GM12892 (cell line): ENCODE measurements at places on chromosomes 3 and 15.
A peak's percentile ranks its signal among the peaks of the same experiment; 100 is the strongest.

GRCh38 chr3:49004352-49005302, 2.6 kb upstream of the WDR6 start:
- DNase-seq: no peak

- no peak for DNase-seq
Observed at GRCh38 chr3:86257955-86258641, 732.9 kb downstream of the VGLL3 start.

- no peak for DNase-seq
Observed at GRCh38 chr3:130950124-130950523, 56.2 kb downstream of the ATP2C1 start.

- no peak for DNase-seq
Observed at GRCh38 chr3:24780991-24781390, 286.3 kb upstream of the THRB start.

- no peak for DNase-seq
Observed at GRCh38 chr3:67064105-67064504, 66.0 kb downstream of the KBTBD8 start.

DNA sequence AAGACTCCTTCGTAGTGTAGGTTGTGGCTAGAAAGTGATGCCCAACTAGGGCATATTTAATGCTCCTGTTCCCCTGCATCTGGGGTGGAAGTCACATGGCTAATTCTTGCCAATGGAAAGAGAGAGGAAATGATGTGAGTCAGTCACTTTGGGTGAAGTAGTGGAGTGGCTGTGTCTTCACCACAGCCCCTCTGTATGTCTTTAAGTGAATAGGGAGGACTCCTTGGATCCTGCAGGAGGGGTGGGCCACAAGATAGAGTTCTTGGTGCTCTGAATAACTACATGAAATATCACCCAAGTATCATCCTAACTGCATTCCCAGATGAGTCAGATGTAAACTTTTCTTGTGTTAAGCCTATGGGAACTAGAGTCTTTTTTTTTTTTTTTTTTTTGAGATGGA, 17.8 kb upstream of the MB21D2 start:
- no peak for DNase-seq

DNA sequence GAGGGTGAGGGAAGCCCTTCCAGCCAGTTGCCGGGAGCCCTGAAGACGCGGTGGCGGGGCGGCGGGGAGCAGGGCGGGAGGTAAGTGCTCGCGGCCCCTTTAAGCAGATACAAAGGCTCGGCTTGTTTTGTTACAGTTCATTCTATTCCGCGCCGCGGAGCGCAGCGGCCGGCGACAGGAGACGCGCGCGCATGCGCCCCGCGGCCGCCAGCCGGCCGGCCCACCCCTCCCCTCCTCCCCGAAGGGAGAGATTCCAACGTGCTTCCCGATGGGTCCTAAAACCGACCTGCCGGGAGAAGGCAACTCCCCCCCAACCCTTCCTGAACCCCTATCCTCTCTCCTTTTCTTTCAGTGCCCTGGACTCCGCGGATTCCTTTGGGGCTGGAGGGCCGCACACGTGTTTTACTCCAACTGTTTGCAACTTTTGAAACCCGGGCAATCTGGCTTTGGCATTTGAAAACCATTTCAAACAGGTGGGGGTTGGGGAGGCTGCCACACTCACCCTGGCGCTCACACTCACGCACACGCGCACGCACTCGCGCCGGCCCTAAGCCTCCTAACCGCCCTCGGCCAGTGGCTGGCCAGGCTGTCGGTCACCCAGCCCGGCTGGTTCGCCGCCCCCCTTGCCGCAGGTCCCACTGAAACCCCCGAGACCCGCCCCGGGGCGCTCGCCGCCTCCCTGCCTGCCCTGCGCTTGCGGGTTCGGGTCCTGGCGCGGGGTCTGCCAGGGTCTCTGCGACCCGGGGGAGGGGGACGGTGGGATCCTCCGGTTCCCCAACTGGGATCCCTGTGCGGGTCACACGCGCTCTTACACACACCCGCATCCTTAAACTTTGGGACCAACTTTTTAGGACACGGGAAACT, at the start of gene MAGI1:
Gene MAGI1, minus strand, starts transcription at position 193 of the 864 bp plus-strand sequence. CDS start 610 bp downstream, outside the sequence.
- peak; percentile 55 for DNase-seq

DNA sequence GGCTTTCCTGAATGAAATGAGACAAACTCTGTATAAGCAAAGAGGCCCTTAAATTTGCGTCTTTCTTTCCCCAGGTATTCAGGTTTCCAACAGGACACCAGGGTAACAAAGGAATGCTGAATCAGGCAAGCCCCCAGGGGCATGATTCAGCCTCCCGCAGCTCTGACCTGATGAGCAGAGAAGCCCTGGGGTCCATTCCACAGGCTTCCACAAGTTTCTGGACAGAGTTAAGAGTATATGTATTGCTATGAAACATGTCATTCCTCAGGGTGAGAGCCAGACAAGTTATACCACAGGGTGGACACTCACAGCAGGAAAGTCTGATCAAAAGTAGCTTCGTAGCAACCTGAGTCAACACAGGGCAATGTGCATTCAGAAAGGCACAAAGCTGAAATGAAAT, 68.1 kb upstream of the CTNNB1 start:
- no peak for DNase-seq
